MM.1S (cell line): ENCODE measurements at places on chromosomes 4 and X.

DNA sequence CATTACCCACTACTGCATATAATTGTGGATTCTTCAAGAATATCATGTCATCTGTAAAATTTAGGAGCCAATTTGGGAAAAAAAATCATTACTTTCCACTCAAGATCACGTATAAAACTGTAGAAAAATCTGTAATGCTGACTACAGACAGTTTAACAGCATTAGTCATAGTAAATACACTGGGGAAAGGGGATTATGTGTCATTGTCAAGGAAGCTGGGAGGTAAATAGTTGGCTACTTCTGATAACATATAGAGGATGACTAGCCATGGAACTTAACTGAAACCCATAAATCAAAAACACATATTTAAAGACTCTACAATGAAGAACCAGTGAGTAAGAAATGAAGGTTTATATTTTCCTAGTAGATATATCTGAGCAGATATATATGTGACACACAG lies 1666.4 kb upstream of the IGFBP7 start:
- DNase-seq, result no peak

GRCh38 chr4:14695095-14695845 lies 307.0 kb upstream of the CPEB2 start:
- no peak for DNase-seq

DNA sequence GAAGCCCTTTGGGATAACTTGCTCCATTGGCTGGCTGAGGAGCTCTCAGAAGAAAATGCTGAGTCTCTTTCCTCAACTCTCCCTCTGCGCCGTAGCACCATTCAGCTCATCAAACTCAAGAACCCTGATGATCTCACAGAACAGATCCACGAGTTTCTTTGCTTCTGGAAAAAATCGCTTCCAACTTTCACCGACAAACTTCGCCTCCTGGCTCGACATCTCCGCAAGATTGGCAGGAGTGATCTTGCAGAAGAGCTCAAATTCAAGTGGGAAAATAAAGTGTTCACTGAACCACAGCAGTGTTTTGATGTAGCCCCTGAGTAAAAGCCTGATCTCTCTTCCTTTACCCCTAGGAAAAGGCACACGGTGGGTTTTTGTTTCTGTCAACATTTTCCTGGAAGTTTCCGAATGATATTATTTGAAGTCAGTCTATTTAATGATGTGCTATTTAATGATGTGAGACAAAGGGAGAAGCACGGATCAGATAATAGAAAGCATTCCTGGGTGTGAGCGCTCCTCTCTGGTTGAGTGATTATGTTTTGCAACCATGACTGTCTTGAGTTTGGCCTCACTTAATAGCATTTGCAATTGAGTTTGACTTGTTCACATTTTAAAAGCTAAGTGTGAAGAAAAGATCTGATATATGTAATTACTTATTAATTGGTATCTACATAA lies 62.2 kb downstream of the DTHD1 start:
- DNase-seq, result no peak

- no peak for DNase-seq
These were observed 19.6 kb downstream of the ZNF330 start for GRCh38 chr4:141240259-141240658.

DNA sequence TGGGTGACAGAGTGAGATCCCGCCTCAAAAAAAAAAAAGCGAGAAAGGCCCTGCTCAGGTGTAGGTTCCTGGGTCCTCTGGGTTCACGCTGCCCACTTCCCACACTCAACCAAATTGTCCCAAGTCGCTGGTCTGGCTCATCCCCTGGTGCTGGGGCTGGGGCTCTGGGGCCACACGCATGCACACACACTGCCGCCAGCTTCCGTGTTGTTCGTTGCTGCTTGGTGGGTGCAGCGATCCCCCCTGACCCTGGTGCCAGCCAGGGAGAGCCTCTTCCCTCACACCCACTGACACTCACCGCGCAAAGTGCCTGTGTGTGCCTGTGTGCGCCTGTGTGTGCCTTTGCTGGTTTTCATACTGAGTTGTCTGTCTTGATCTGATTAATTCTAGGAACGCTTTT lies 124.1 kb upstream of the NKX1-1 start:
- no peak for DNase-seq

- DNase-seq, result no peak
These were observed 53.0 kb upstream of the RPS6KA6 start for GRCh38 chrX:84240848-84241565.
